ENCODE measurements at places on chromosomes 16 and 17. TPM values are rescaled to one million over a fixed set of nuclear protein-coding genes. Genes with fewer than 3 reads are reported as not detected.

Gene KRT39
- polyA plus RNA-seq: not detected

GRCh38 chr17:65518256-65518655 lies 43.2 kb downstream of the AXIN2 start:
- H3K4me1 ChIP-seq: no peaks in the 10 kb centered on the region
- no peaks in the 10 kb centered on the region for H3K36me3 ChIP-seq
- H3K27ac ChIP-seq: no peak overlapping the region
- DNase-seq: no peak
- H3K4me3 ChIP-seq: no peak overlapping the region
- H3K27me3 ChIP-seq: no peaks in the 10 kb centered on the region

DNA sequence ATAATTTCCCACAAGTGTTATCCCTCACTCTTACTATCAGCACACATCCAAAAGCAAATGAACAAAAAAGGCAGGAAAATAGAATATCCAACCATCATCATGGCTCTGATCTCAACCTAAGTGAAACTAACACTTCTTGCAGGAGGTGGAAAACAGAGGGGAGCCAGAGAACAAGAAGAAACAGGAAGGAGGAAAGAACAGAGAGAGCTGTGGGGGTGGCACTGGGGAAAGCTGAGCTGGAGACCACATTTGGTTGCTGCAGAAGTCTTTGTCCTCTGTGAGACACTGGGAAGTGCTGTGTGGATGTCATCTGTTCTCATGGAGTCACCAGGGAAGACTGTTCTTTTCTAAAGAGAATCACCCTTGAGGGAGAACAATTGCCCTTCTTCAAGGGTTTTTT lies 34.7 kb downstream of the GRB7 start:
- H3K4me1 ChIP-seq: no peaks in the 10 kb centered on the region
- H3K27ac ChIP-seq: no peak overlapping the region
- DNase-seq: no peak
- H3K27me3 ChIP-seq: no peaks in the 10 kb centered on the region

GRCh38 chr16:24204150-24204665 lies 51.9 kb upstream of the CACNG3 start:
- no peak for DNase-seq
- no peak overlapping the region for H3K4me3 ChIP-seq
- no peaks in the 10 kb centered on the region for H3K27me3 ChIP-seq
- no peaks in the 10 kb centered on the region for H3K4me1 ChIP-seq

Gene AOC2
- polyA plus RNA-seq: 0.87 TPM

DNA sequence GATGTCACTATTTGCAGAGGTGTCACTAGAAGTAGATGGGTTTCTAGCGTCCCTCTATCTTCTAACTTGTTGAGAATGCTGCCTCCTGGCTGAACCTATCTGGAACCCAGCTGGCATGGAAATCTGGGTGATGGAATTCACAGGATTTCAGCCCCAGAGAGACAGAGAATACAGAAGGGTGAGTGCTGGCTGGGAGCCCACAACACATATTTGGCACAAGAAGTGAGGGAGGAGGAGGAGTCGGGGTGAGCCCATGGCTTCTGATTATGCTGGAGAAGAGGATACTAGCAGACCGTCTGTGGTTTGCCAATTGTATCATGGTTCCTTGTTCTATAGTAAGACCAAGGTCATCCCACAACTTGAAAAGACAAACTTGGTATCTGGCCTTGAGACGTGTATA lies 557.8 kb upstream of the SALL1 start:
- no peaks in the 10 kb centered on the region for H3K4me1 ChIP-seq
- DNase-seq: no peak
- no peak overlapping the region for H3K27ac ChIP-seq
- H3K4me3 ChIP-seq: no peak overlapping the region

GRCh38 chr17:68468334-68468733 lies 11.0 kb upstream of the WIPI1 start:
- no peak overlapping the region for H3K27ac ChIP-seq
- H3K36me3 ChIP-seq: no peaks in the 10 kb centered on the region
- no peak for DNase-seq
- H3K27me3 ChIP-seq: no peaks in the 10 kb centered on the region
- H3K4me1 ChIP-seq: peaks cover 4% of the 10 kb centered on the region

- H3K27me3 ChIP-seq: no peaks in the 10 kb centered on the region
- DNase-seq: no peak
- H3K36me3 ChIP-seq: no peaks in the 10 kb centered on the region
- peaks cover 18% of the 10 kb centered on the region for H3K4me1 ChIP-seq
Measured at GRCh38 chr17:7484919-7485377, 782 bp downstream of the POLR2A start.

GRCh38 chr16:12021578-12022253 lies 45.2 kb downstream of the SNX29 start:
- no peak for DNase-seq
- no peaks in the 10 kb centered on the region for H3K27me3 ChIP-seq
- no peaks in the 10 kb centered on the region for H3K4me1 ChIP-seq
- no peak overlapping the region for H3K27ac ChIP-seq
- no peak overlapping the region for H3K4me3 ChIP-seq

Gene AIPL1
- 0.04 TPM for polyA plus RNA-seq

DNA sequence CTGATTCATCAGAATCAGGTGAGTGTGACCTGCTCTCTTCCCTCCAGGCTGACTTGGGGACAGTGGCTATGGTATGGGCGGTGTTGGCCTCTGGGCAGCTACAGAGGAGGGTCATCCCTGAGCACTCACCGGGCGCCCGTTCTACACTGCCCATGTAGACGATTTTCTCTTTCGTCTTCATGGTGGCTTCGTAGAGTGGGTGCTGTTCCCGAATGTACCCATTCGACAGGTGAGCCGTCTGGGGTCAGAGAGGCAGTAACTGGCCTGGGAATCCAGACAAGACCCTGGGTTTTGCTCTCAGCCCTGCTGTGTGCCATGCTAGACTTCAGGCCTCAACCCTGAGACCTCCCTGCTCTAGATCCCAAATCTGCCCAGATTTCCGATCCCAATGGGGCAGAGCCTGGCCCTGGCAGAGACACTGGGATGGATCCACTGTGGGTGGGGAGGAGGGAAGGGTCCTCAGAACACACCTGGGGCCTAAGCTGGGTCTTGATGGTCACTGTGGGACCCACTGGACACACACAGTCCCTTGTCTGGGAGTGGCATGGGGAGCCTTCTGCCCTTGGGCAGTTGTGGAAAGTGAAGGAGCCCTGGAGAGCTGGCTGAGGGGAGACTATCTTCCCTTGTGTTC lies 13.2 kb downstream of the USP6 start:
- no peak for DNase-seq
- no peaks in the 10 kb centered on the region for H3K27me3 ChIP-seq
- no peak overlapping the region for H3K4me3 ChIP-seq
- H3K27ac ChIP-seq: no peak overlapping the region

DNA sequence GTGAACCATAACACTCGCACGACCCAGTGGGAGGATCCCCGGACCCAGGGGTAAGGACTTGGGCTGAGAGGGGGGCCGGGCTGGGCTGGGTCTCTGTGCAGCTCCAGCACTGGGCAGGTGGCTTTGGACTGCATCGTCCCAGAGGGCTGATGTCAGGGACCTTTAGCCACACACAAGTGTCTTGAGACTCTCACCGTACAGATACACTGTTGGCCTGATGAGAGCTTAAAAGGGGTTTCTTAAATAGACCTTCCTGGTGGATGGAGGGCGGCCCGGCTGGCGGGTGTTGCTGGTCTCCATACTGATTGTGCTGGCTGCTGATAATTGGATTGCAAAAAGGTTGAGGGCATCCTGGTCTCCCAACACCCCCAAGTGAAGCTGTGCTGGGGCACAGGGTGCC lies 21.7 kb upstream of the CLEC18A start:
- H3K36me3 ChIP-seq: peaks cover 31% of the 10 kb centered on the region
- no peak overlapping the region for H3K27ac ChIP-seq
- no peak for DNase-seq

GRCh38 chr17:72901657-72902056 lies 190.8 kb downstream of the SLC39A11 start:
- H3K4me1 ChIP-seq: no peaks in the 10 kb centered on the region
- H3K4me3 ChIP-seq: no peak overlapping the region
- DNase-seq: no peak
- no peak overlapping the region for H3K27ac ChIP-seq
- H3K27me3 ChIP-seq: no peaks in the 10 kb centered on the region

DNA sequence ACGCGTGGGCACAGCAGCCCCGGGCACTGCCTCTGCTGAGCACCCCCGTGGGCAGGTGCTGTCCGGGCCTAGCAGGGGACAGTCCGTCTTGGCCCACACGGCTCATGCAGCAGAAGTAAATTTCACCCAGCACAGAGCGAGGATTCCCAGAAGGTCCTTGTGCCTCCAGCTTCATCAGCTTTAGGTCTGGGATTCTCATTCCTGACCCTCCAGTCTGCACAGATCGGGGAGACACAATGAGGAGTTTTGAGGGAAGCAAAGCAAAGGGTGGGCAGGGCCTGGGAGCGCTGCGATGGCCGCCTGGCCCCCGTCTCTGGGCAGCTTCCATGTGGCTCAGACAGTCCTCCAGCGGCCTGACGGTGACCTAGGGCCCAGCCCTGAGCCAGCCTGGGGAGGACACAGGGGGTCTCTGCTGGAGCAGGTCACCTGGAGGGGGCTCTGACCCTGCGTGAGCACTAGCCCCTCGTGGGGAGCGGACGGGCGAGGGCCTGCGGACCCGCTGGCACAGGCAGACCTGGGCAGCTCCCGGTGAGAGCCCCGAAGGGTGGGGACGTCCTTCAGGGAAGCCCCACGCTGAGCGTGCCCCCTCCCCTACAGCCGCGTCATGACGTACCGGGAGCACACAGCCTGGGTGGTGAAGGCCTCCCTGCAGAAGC lies 30.7 kb upstream of the CHMP6 start:
- H3K4me3 ChIP-seq: no peak overlapping the region
- H3K27me3 ChIP-seq: no peaks in the 10 kb centered on the region
- no peak for DNase-seq
- no peak overlapping the region for H3K27ac ChIP-seq
- H3K4me1 ChIP-seq: no peaks in the 10 kb centered on the region
- no peaks in the 10 kb centered on the region for H3K36me3 ChIP-seq

- H3K36me3 ChIP-seq: no peaks in the 10 kb centered on the region
- no peak overlapping the region for H3K4me3 ChIP-seq
- no peak overlapping the region for H3K27ac ChIP-seq
- DNase-seq: no peak
- H3K27me3 ChIP-seq: no peaks in the 10 kb centered on the region
Measured at GRCh38 chr16:88077328-88078108, 126.3 kb downstream of the BANP start.

- no peak overlapping the region for H3K4me3 ChIP-seq
- no peaks in the 10 kb centered on the region for H3K36me3 ChIP-seq
- no peaks in the 10 kb centered on the region for H3K4me1 ChIP-seq
- H3K27me3 ChIP-seq: no peaks in the 10 kb centered on the region
Measured at GRCh38 chr17:68305142-68305541, 13.8 kb downstream of the ARSG start.

DNA sequence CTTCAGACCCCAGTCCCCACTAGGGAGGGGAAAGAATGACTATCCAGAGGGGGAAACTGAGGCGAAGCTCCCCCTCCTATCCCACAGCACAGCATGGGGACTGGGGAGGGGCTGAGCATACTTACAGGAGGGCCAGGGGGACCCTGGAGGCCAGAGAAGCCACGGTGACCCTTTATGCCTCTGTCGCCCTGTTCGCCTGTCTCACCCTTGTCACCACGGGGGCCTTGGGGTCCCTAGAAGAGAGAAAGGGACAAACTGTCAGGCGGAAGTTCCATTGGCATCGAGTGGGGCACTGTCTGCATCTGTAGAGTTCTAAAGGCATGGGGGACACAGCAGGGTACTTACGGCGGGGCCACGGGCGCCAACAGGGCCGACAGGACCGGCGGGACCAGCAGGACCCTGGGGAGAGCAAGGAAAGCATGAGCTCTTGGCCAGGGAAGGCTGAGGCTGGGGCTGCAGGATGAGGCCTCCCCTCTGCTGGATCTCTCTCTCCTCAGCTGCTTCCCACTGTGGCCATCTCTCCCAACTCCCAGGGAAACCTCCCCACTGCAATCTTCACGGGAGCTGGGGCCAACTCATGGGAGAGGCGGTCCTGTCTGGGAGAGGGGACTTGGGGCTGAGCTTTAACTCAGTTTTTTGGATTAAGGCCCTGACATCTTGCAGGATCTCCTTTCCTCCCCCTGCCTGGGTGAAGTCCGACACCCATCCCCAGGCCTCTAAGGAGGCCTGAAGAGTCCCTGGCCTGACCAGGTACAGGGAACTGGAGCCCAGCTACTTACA lies 13.5 kb downstream of the COL1A1 start:
- no peaks in the 10 kb centered on the region for H3K27me3 ChIP-seq
- no peaks in the 10 kb centered on the region for H3K4me1 ChIP-seq
- DNase-seq: no peak
- H3K27ac ChIP-seq: no peak overlapping the region
- H3K4me3 ChIP-seq: no peak overlapping the region

GRCh38 chr17:50347117-50347893 lies 1.4 kb downstream of the XYLT2 start:
- peaks cover 3% of the 10 kb centered on the region for H3K4me1 ChIP-seq
- DNase-seq: peak; percentile 52
- peak overlapping the region; percentile 86 for H3K4me3 ChIP-seq
- no peak overlapping the region for H3K27ac ChIP-seq
- no peaks in the 10 kb centered on the region for H3K36me3 ChIP-seq

DNA sequence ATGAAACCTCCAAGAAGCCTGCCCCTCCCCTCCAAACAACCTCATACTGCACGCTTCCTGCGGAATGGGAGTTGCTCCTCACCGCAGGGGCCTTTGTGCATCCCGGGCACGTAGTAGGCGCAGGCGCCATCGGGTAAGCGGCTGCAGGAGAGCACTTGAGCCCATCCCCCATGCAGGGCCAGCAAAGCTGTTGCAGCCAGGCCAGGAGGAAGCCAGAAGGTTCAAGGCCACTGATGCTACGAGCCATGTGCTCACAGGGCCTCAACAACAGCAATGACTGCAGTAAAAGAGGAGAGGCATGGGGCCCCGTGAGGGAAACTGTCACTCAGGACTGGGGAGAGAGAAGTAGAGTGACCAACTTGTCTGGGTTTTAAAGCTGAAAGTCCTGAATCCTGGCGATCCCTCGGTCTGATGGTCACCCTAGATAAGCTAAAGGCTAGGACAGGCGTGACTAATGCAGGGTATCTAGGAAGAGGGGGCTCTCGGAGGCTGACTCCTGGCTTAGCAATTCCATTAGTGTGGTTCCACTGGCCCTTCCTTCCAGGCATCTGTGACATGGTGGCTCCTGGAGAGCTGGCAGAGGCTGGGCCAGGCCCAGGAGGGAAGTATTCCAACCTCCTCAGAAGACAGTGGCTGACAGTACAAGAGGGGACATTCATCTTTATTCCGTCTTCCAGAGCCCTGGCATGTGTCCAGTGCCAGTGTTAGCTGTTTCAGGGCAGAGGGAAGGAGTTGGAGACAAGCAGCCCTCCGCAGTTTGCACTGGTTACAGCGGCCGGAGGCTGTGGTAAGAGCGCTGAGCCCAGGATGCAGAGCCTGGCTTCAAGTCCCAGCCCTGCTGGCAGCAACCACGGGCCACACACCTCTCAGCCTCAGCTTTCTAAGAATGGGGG lies 20.8 kb downstream of the GOSR2 start:
- no peak overlapping the region for H3K4me3 ChIP-seq
- DNase-seq: no peak
- H3K27me3 ChIP-seq: no peaks in the 10 kb centered on the region
- no peaks in the 10 kb centered on the region for H3K36me3 ChIP-seq
- H3K4me1 ChIP-seq: no peaks in the 10 kb centered on the region

Gene LRRC75A
- 2.3 TPM for polyA plus RNA-seq

GRCh38 chr16:27394516-27394915 lies 7.5 kb upstream of the IL21R start:
- no peak for DNase-seq
- no peak overlapping the region for H3K4me3 ChIP-seq
- H3K27me3 ChIP-seq: no peaks in the 10 kb centered on the region
- H3K27ac ChIP-seq: no peak overlapping the region
- no peaks in the 10 kb centered on the region for H3K4me1 ChIP-seq

GRCh38 chr16:81814751-81815428 lies 35.8 kb downstream of the PLCG2 start:
- DNase-seq: no peak
- no peaks in the 10 kb centered on the region for H3K36me3 ChIP-seq
- no peaks in the 10 kb centered on the region for H3K27me3 ChIP-seq
- H3K4me3 ChIP-seq: no peak overlapping the region
- no peak overlapping the region for H3K27ac ChIP-seq

Data from pancreas (tissue), 10 donors.